CD14-positive monocyte (primary cell): ENCODE measurements at places on chromosomes 2 and 18. TPM values are rescaled to one million over a fixed set of nuclear protein-coding genes. Genes with fewer than 3 reads are reported as not detected.

The MEIS1 gene
- polyA plus RNA-seq, result 0.20 and 0.40 TPM in 2 replicates

The INHBB gene
- not detected for polyA plus RNA-seq

DNA sequence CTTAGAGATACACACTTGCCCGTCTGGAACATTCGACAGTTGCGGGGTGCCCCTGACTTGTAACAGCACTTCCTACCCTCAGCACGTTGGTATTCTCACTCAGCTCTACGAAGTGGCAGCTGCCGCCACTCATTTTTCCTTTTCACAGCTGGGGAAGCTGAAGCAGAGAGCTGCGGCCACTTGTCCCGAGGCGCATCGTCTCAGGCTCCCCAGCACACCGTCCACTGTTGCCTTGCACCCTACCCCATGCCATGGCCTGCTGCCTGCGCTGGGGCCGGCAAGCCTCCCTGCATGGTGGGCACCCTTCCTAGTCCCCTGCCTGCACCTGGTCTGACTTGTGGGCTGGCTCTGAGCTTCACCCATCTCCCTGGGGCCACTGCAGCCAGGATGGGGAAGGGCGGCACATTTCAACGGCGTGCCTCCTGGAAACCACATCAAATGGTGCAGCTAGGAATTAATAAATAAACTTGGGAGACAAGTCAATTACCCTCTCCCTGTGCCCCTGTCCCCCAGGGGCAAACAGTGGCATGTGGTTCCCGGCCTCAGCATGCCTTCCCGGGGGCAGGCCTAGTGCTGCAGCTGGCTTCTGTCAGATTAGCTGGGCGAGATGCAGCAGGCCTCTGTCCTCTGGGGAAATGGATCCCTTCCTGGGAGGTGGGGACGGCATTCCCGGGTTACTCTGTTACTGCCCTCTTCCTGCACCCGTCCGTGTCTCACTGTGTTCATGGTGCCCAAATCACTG, 64.7 kb upstream of the HAAO start:
- H3K36me3 ChIP-seq, result no peaks in the 10 kb centered on the region
- H3K4me1 ChIP-seq, result peaks cover 7% of the 10 kb centered on the region
- H3K4me3 ChIP-seq, result no peak overlapping the region
- H3K27me3 ChIP-seq, result no peaks in the 10 kb centered on the region

DNA sequence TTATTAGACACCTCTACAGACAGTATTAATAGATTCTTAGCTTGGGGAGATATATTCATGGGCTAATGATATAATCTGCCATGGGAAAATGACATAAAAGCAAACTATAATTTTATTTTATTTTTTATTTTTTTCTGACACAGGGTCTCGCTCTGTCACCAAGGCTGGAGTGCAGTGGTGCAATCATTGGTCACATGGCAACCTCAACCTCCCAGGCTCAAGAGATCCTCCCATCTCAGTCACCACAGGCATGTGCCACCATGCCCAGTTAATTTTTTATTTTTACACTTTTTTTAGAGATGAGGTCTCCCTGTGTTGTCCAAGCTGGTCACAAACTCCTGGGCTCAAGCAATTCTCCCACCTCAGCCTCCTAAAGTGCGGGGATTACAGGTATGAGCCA, 39.3 kb downstream of the RTN4 start:
- no peaks in the 10 kb centered on the region for H3K36me3 ChIP-seq
- H3K4me1 ChIP-seq, result peaks cover 26% of the 10 kb centered on the region
- peak overlapping the region; percentile 68 for H3K4me3 ChIP-seq
- peak overlapping the region; percentile 86 for H3K27ac ChIP-seq
- H3K27me3 ChIP-seq, result no peaks in the 10 kb centered on the region

DNA sequence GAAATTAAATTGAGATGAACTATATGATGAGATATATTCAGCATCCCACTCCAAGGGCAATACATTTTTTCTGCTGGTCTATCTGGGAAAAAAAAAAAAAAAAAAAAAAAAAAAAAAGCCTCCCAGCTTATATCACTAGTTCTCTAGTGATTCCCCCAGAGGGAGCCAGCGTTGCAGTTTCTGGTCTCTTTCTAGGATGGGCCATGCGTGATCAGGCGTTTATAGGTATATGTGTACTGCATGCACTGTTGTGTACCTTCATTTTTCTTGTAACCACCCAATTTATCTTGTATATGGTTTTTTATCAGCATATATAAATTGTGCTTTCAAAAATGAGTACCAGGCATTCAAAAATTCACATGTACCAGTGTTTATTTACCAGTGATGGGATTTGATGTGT, 35.1 kb downstream of the DCDC2C start:
- H3K27me3 ChIP-seq, result no peaks in the 10 kb centered on the region
- H3K4me3 ChIP-seq, result no peak overlapping the region
- no peaks in the 10 kb centered on the region for H3K36me3 ChIP-seq
- no peak for DNase-seq
- no peak overlapping the region for H3K27ac ChIP-seq
- H3K4me1 ChIP-seq, result no peaks in the 10 kb centered on the region

- H3K36me3 ChIP-seq, result peaks cover 59% of the 10 kb centered on the region
- no peak overlapping the region for H3K4me3 ChIP-seq
- no peak for DNase-seq
Measured at GRCh38 chr18:68703326-68703725, 11.6 kb downstream of the TMX3 start.

GRCh38 chr2:67179526-67179925, 217.6 kb upstream of the ETAA1 start:
- DNase-seq, result no peak
- no peaks in the 10 kb centered on the region for H3K4me1 ChIP-seq
- no peak overlapping the region for H3K4me3 ChIP-seq
- no peak overlapping the region for H3K27ac ChIP-seq
- no peaks in the 10 kb centered on the region for H3K36me3 ChIP-seq

GRCh38 chr18:56987236-56987635, 159.7 kb upstream of the BOD1L2 start:
- no peak for DNase-seq
- H3K27me3 ChIP-seq, result no peaks in the 10 kb centered on the region
- H3K4me1 ChIP-seq, result no peaks in the 10 kb centered on the region
- H3K4me3 ChIP-seq, result no peak overlapping the region

DNA sequence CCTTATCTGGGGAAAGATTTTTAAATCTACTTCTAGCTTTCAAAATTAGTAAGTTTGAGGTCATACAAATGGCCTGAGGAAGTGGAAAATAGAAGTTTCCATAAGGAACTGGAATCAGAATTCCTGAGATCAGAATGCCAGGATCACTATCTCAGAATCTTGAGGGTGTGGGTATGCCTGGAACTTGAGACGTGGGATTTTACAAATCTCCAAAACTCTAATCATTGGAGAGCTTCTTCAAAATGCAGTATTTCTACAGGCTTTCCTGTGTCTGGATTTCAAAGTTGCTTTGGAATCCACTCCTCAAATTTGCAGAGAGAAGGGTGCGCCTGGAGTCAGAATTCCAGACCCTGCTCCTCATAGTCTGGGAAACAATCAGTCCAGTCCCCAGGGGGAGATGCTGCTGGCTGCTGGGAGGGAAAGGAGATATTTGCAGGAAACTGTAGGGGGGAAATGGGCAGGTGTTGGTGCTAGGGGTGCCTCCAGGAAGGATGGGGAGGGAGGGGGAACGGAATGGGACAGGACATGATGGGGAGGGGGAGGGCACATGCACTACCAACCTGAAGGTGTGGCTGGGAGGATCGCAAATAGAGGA, 31.0 kb upstream of the CATIP start:
- H3K27ac ChIP-seq, result no peak overlapping the region
- H3K27me3 ChIP-seq, result no peaks in the 10 kb centered on the region
- H3K4me3 ChIP-seq, result no peak overlapping the region
- DNase-seq, result no peak

DNA sequence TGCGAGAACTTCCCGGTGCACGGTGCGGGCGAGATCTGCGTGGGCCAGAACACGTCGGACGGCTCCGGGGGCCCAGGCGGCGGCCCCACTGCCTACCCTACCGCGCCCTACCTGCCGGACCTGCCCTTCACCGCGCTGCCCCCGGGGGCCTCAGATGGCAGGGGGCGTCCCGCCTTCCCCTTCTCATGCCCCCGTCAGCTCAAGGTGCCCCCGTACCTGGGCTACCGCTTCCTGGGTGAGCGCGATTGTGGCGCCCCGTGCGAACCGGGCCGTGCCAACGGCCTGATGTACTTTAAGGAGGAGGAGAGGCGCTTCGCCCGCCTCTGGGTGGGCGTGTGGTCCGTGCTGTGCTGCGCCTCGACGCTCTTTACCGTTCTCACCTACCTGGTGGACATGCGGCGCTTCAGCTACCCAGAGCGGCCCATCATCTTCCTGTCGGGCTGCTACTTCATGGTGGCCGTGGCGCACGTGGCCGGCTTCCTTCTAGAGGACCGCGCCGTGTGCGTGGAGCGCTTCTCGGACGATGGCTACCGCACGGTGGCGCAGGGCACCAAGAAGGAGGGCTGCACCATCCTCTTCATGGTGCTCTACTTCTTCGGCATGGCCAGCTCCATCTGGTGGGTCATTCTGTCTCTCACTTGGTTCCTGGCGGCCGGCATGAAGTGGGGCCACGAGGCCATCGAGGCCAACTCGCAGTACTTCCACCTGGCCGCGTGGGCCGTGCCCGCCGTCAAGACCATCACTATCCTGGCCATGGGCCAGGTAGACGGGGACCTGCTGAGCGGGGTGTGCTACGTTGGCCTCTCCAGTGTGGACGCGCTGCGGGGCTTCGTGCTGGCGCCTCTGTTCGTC, 1.7 kb downstream of the FZD7 start:
- peak; percentile 33 for DNase-seq
- no peaks in the 10 kb centered on the region for H3K36me3 ChIP-seq
- no peak overlapping the region for H3K27ac ChIP-seq
- H3K4me1 ChIP-seq, result peaks cover 23% of the 10 kb centered on the region
- peaks cover 68% of the 10 kb centered on the region for H3K27me3 ChIP-seq
- peak overlapping the region; percentile 87 for H3K4me3 ChIP-seq

- DNase-seq, result no peak
- H3K36me3 ChIP-seq, result no peaks in the 10 kb centered on the region
- no peak overlapping the region for H3K27ac ChIP-seq
- H3K4me1 ChIP-seq, result no peaks in the 10 kb centered on the region
- no peaks in the 10 kb centered on the region for H3K27me3 ChIP-seq
- H3K4me3 ChIP-seq, result no peak overlapping the region
Measured at GRCh38 chr2:50641633-50642032, 390.3 kb downstream of the NRXN1 start.
